ENCODE measurements at places on chromosomes 13 and 19. TPM values are rescaled to one million over a fixed set of nuclear protein-coding genes. Genes with fewer than 3 reads are reported as not detected.

The SLC8A2 gene
- total RNA-seq: not detected

The PEX11G gene
- total RNA-seq: 1.5 TPM

The TEX101 gene
- not detected for total RNA-seq

DNA sequence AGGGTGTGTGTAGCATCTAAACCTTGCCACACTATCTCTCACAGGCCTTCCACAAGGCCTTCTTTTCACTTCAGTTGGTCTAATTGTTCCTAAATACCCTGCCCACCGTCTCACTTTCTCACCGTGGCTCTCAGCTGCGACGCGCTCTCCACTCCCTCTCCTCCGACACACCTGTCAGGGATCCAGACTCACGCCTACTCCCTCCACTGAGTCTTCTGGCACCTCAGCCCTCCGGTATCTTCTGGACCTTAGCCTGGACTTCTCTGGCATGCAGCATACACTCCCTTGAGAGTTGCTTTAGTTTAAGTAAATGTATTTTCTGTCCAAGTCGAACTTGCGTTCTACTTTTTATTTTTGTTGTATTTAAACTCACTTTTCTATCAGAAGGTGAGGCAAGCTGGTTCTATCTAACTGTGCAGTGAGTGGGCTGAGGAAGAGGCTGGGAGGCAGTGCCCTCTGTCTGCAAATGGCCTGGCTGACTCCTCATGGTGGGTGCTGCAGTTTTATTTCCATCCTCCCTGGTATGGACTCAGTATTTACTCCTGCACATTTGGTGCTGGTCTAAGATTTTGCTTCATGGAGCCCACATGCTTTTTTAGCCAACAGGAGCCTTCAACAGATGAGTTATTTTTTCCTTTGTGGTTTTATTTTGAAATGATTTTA is 28.5 kb upstream of the ARGLU1 start:
- H3K36me3 ChIP-seq: no peaks in the 10 kb centered on the region
- H3K27me3 ChIP-seq: peaks cover 5% of the 10 kb centered on the region
- H3K4me3 ChIP-seq: no peak overlapping the region
- H3K4me1 ChIP-seq: no peaks in the 10 kb centered on the region
- H3K27ac ChIP-seq: no peak overlapping the region

DNA sequence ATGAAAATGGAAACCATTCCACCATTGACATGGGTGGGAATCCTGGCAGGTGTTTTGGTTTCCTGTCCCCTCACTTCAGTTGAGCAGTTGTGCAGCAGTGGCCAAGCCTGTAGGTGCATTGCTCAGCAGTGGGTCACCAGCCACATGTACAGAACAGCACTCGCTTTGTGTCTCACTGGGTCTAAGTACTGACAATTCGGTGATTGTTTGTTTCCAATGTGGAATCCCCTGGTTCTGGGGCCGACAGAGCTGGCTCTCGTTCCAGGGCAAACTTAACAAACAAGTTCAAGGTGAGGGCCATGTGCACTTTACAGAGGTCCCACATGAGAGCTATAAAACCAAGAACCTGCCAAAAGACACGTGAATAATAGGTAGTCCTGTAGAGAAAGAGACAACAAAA is 54.1 kb upstream of the SPATA13 start:
- no peaks in the 10 kb centered on the region for H3K4me1 ChIP-seq
- H3K27ac ChIP-seq: no peak overlapping the region
- H3K36me3 ChIP-seq: no peaks in the 10 kb centered on the region
- DNase-seq: no peak
- H3K27me3 ChIP-seq: peaks cover 29% of the 10 kb centered on the region

The PPFIA3 gene
- total RNA-seq: 5.0 TPM

- no peaks in the 10 kb centered on the region for H3K4me1 ChIP-seq
- H3K27me3 ChIP-seq: peaks cover 12% of the 10 kb centered on the region
- H3K27ac ChIP-seq: no peak overlapping the region
- no peak overlapping the region for H3K4me3 ChIP-seq
Observed at GRCh38 chr13:43732726-43733125, 54.0 kb downstream of the ENOX1 start.

- peaks cover 5% of the 10 kb centered on the region for H3K27me3 ChIP-seq
- peaks cover 6% of the 10 kb centered on the region for H3K4me1 ChIP-seq
- peaks cover under 1% of the 10 kb centered on the region for H3K36me3 ChIP-seq
- H3K4me3 ChIP-seq: peak overlapping the region; percentile 54
Observed at GRCh38 chr19:48502350-48503018, 9.2 kb downstream of the LMTK3 start.

- H3K4me3 ChIP-seq: no peak overlapping the region
- H3K36me3 ChIP-seq: no peaks in the 10 kb centered on the region
- DNase-seq: no peak
- H3K4me1 ChIP-seq: no peaks in the 10 kb centered on the region
- H3K27me3 ChIP-seq: no peaks in the 10 kb centered on the region
Observed at GRCh38 chr13:105083992-105084391, 1451.5 kb downstream of the EFNB2 start.

DNA sequence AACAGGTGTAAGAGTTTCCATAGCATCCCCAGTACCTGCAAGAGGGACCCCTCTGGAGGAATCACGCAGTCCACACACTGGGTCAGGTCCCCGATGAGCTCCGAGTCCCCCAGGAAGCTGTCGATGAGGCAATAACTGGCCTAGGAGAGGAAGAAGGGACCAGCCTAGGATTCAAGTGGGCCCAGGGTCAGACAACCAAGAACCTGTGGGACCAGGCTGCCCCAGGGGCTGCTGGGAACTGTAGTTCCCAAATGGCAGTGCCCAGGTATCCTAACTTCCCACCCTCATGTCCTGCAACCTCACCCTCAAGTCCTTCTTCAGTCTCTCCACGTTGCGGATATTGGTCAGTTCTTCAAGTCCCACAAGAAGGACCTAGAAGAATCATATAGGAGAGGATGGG is 1.8 kb downstream of the FUZ start:
- peaks cover 8% of the 10 kb centered on the region for H3K36me3 ChIP-seq
- H3K4me3 ChIP-seq: peak overlapping the region; percentile 39
- H3K4me1 ChIP-seq: peaks cover 42% of the 10 kb centered on the region
- H3K27ac ChIP-seq: no peak overlapping the region
- no peak for DNase-seq
